Hippocampal formation (tissue), 2 donors: ENCODE measurements at places on chromosomes 6 and 20.

- no peak for DNase-seq
Measured at GRCh38 chr20:20353576-20353975, 14.3 kb upstream of the INSM1 start.

DNA sequence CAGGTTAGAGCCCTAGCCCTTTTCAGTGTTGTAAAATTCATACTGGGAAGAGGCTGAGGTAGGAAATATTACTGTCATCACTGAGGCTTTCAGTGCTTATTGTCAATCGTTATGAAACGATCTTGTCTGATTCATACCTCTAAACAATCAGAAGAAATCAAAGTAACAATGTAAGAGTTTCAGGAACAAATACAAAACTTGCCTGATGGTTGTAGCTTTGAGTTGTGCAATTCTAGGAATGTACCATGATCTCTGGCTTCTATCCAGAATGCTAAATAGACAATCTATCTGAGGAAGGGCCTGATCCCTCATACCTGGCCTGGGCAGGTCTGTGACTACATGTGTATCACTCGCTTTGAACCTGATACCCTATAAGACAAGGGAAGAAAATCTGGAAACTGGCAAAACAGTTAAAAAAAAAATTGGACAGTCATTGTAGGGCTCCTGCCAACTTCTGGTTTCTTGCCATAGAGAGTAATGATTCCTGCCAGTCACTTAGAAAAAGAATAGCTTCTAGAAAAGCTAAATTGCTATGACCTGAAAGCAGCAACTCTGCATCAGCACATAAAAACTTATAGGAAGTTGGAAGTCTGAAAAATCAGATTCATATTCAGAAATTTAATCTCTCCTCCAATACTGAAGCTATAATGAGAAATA, 234.7 kb downstream of the BTBD9 start:
- no peak for DNase-seq

- DNase-seq = no peak
Measured at GRCh38 chr20:58700823-58701222, 8.2 kb downstream of the NPEPL1 start.

DNA sequence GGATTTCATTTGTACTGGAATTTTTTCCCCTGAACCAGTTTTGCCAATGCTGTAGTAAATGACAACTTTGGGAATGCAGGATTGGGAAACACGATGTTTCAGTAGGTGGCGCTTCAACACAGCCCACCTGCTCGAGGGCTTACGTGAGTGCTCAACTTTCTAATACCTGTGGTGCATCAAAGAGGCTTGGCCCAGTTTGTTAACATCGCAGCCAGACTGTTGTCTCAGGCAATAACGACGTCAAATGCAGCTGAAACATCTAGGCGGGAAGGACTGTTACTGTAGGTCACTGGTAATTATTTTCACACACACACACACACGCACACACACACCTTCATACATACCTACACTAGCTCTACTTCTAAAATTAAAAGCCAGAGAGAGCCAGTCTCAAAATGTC, 815.5 kb upstream of the SLC35B3 start:
- DNase-seq = no peak

GRCh38 chr6:15320693-15321092, 74.8 kb downstream of the JARID2 start:
- no peak for DNase-seq

GRCh38 chr6:121691126-121691551, 255.7 kb downstream of the GJA1 start:
- DNase-seq = no peak

DNA sequence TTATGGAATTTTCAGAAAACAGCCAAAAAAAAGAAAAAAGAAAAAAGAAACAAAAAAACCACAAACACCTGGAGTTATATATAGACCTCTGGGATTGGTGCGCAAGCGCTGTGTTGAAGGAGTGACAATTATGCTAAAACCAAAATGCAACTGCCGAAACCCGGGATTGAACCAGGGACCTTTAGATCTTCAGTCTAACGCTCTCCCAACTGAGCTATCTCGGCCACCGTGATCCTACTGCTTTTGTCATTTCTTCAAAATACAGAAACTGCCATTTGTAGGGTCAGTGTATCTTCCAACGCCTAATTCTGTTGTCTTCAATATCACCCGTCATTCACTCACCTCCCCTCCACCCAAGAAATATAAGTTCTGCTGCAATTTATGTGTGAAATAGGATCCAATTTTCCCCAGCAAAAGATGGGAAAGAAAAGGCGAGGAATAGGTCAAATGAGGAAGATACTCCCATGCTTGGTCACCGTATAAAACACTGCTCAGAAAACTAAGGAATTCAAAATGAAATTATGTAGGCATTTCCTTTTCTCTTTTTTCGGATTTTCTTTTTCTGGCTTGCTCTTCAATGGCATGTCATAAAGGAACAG, 116.0 kb downstream of the TRIM27 start:
- DNase-seq = no peak

- no peak for DNase-seq
Measured at GRCh38 chr6:167548451-167548850, 223.6 kb downstream of the TTLL2 start.

DNA sequence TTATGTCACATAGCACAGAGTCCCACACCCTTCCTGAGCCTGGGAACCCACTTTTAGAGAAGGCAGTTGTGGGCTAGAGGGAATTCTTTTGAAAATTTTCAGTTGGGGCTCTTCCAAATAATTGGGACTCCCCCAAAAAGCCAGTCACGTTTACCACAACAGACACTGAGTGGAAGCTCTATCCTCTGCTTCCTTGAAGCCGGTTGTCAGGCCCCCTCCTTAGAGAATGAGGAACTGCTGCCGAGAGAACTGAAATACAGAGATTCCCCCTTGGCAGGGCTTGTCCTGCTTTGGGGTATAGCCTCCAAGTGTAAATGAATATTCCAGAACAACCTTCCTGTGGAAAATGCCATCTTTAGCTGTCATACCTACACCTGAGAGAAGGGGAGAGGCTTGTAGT, 2.7 kb upstream of the JAG1 start:
- DNase-seq = no peak

- no peak for DNase-seq
Measured at GRCh38 chr6:6981681-6982322, 126.0 kb upstream of the RREB1 start.

DNA sequence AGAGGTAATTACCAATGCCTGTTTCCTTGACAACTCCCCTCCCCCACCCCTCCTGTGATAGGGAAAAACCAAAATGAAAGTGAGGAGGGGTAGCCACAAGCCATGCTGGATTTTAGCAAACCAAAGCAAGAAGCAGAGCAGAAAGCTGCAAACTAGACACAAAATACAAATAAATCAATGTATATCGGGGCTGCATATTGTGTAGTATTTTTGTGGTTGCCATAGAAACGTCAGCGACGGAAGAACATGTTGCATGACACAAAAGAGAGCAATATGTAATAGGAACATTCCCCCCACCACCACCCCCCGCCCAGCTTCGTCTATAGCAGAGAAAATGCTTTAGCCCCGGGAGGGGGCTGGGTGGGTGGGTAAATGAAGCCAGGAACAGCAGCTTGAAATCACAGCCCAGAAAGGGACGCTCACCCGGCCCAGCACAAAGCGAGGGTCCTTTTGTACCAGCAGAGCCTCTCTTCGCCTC, 548 bp downstream of the AGPAT4 start:
- DNase-seq = no peak

DNA sequence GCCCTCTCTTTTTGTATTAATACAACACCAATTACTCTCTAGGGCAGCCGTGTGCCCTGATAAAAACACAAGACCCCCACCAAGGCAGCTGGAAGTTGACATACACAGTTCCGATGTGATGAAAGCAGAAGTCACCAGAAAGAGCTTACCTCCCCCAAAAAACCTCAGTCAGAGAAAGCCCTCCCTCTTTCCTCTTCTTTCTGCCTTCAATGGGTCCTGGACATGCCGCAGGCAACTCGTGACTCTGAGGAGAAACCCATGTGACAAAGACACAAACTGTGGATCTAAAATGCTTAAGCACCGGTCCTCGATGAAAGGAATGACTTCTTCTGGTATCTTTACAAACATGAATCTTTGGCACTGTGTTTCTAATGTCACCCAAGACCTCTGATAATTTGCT, 117.7 kb upstream of the CCDC28A start:
- DNase-seq = no peak
